ENCODE measurements at places on chromosomes 2 and 18.
A peak's percentile ranks its signal among the peaks of the same experiment; 100 is the strongest.

DNA sequence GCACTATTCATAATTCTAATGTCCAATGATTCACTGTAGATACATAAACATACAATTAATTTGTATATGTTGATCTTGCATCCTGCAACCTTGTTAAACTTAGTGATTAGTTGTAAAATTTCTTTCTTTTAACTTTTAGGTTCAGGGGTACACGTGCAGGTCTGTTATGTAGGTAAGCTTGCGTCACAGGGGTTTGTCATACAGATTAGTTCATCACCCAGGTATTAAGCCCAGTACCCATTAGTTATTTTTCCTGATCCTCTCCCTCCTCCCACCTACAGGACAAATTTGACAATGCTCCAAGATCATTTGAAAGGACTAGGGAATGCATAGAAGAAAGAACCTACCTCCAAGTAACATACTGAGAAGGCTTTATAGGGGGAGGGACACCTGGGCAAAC is 290.1 kb downstream of the SRBD1 start:
- DNase-seq = no peak

- DNase-seq = no peak
Observed at GRCh38 chr18:67582488-67582887, 66.0 kb upstream of the DSEL start.

GRCh38 chr2:74864728-74865722 is 31.1 kb downstream of the HK2 start:
- no peak for DNase-seq

DNA sequence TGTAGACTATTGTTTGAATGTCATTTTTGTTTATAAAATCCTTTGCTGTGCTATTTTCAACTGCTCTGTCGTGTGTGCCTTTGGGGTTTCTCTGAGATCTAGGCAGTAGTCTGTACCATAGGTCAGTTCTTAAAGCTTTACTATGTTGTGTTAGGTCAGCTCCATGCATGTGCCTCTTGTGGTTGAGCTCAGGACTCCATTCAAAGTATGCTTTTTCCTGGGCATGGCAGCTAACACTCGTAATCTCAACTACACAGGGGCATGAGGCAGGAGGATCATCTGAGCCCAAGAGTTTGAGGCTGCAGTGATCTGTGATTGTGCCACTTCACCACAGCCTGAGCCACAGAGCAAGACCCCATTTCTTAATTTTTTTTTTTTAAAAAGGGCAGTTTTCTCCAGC is 174.4 kb upstream of the SPHKAP start:
- no peak for DNase-seq

DNA sequence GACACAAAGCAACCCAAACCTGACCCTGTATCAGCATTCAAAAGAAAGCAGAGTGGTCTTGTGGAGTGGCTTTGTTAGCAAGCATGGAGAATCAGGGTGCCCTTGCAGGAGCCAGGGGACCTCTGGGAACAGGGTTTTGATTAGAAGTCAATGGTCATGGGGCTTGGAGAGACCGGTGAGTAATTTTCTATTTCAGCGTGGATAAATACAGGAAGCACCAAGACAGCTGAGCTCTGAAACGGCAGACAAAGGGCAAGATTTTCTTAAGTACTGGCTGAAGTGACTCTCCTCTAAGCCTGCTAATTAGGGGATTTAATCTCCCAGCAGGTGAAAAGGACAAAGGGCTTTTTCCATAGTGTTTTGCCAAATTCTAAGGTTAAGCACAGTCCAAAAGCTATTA is 78.0 kb upstream of the GAREM1 start:
- DNase-seq = no peak

DNA sequence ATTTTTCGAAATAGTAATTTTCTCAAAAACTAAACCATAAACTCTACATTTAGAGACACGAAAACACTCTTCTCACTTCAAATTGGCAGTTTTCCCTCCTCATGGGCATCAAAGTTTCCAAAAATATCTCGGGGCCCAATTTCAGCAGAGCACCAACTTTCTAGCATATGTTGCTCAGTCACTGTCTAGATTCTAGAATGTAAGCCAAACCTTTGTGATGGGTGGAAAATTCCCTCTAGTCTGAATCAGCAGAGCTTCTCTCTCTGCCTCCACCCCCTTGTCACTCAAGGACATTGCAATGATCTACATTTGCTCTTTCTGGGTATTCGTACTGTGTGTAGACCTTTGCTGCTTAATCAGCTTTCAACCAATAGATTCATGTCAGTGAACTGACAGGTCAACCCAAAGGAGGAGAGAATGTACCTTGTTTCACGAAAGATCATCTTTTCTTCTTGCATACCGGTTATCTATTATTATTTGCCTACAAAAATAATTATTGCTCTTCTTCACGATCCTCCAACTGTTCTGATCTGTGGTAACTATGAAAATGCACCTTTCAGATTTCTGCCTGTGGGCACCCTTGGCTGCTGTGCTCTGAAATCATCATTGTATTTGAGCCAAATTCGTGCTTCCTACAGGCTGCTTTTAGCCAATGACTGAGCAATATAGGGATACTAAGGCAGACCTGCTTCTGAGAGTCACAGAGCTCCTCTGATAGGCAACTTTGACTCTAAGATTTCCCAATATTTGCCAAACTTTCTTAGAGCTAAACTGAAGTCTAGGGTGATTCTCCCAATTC is 38.7 kb upstream of the GLS start:
- no peak for DNase-seq

GRCh38 chr2:21453723-21454450 is 330.1 kb downstream of the TDRD15 start:
- no peak for DNase-seq

GRCh38 chr2:150036622-150037021 is 449.0 kb upstream of the MMADHC start:
- DNase-seq = no peak

- no peak for DNase-seq
Observed at GRCh38 chr18:47915930-47916329, 14.5 kb downstream of the SMAD2 start.

DNA sequence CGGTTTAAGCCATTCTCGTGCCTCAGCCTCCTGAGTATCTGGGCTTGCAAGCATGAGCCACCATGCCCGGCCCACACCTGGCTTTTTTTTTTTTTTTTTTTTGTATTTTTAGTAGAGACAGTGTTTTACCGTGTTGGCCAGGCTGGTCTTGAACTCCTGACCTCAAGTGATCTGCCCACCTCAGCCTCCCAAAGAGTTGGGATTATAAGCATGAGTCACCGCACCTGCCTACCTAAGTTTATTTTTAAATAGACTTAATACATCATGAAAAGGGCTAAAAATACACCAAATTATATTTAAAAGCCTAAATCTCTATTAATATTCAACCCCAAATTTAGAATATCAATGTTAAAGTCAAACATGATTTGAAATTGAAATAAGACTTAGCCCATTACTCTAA is 250.8 kb upstream of the MC4R start:
- no peak for DNase-seq

DNA sequence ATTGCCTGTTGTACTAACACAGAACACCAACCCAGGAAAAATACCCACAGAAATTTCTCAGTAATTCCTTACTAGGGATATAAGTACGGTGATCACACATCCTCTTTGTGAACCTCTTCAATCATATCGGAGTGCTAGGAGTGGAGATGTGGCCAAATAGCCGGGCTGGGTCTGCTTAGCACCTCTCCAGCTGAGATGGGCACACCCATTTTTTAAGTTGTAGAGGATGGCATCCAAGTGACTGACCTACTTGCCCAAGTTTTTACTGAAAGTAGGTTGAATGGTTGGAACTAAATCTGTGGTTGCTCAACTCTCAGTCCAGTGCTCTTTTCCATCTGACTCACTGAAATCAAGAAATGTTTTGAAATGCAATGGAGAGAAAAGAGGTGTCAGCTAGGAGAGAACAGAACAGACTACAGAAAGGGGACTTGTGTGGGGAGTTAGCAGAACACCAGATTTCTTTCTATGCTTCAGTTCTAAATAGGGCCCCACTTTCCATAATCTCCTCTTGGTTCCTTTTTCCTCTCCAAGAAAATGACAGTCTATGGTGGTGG is 68.7 kb upstream of the FSHR start:
- no peak for DNase-seq

DNA sequence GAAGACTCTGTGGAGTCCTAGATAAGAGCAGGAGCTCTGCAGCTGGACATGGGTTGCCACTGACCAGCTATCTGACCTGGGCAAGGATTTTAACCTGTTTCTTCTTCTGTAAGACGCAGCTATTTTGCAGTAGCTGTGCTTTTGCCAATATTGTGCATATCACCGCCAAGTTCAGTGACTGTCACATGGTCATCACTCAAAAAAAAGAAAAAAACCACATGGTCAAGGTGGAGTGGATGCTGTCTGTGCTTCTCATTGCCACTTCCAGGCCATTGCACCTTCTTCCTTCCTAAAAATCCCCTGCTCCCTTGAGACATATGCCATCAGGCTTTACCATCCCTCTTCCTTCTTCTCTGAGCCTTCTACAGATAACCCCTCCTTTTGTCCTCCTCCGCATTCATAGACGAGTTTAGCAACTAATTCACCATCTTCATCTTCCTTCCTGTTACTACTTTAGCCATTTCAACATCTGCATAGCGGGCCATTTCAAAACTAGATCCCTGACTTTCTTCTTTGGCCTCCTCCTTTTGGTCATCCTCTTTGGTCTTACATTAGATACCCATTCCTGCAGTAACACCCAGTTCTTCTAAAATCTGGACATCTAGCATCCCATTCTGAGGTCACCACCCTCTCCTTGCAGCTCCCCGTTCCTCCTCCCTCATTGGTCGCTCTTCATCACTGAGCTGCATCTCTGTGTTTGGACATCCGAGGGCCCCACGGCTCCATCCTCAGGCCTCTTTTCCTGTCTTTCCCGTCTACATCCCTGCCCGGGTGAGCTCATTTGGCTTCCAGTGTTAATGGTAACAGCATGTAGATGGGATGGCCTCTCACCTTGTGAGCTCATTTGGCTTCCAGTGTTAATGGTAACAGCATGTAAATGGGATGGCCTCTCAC is 17.8 kb downstream of the RNF144A start:
- DNase-seq = no peak

DNA sequence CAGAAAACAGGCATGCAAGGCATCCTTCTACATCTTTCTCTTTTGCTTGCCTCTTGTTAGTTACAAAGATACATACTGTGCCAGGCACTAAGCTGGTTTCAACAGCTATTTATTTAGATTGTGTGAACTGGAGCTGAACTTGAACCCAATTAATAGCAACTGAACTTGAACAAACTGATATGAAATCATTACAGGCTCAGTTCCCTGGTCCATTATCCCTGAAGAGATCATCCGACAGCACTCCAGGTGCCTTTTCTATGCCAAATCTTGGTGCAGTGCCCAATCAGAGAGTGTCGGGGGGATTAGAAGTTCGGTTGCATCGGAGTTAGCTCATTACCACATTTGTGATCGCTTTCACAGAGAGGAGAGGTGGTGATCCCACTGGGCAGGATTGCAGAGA is 477.6 kb downstream of the PARD3B start:
- DNase-seq = no peak

GRCh38 chr2:111705711-111706336 is 178.2 kb downstream of the ANAPC1 start:
- peak; percentile 69 for DNase-seq

GRCh38 chr2:155250800-155251199 is 552.3 kb downstream of the KCNJ3 start:
- DNase-seq = no peak

DNA sequence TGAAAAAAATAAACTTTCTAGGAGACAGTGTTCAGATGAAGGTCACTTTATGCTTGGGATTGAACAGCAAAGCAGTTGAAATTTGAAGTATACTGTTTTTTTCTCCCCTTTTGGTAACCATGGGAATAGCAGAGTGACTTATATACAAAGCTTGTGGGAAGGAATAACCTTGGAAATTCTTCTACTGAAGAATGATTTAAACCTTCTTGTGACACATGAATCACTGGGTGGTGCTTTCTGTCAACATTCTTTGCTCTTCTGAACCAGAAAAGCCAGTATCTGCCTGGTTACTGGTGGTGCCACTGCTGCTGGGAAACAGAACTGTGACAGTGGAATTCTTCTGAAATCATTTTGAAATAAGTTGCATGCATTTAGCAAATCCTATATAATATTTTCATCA is 39.4 kb upstream of the RND3 start:
- no peak for DNase-seq

Data from GM12864 (cell line).